Stimulated activated CD8-positive, alpha-beta memory T cell treated with anti-CD3 and anti-CD28 coated beads, Interleukin-4, amount 100 ng/mL, for 4 hours (primary cell): ENCODE measurements at places on chromosomes 2 and 18.

- no peak for DNase-seq
Observed at GRCh38 chr18:2883076-2883735, 36.4 kb downstream of the EMILIN2 start.

- DNase-seq = no peak
Observed at GRCh38 chr2:94869131-94869530, 2.1 kb upstream of the TEKT4 start.

GRCh38 chr2:8679827-8680731, 1.8 kb upstream of the ID2 start:
- DNase-seq = no peak

DNA sequence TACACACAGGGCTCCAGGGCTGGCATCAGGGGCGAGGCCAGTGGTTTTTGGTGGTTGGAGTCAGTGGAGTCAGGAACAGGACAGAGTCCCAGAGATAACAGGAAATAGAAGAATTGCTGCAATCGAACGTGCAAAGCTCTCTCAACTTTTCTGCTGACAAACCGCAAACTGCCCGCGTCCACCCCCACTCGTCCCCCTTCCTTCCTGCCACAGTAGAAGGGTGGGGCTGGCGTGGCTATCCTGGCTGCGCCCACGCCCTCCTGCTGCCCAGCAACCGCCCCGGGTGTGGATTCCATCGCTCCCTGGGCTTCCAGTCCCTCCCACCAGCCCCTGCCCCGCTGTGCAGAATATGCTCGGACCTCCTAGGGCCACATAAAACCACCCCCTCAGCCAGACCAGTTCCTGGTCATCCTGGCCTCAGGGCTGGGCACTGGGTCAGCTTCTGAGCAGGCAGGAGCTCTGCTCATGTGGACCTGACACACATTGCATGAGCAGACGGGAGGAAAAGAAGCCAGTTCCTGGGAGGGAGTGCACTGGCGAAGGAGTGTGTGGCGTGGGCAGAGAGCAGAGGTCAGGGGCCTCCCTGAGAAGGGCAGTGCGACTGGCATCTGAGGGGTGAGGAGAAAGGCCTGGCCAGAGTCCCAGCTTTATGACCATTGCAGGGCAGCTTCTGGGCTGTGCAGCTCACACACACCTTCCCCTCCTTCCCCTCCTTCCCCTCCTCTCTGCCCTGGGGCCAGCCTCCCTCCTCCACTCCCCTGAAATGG, 85.4 kb upstream of the ATG16L1 start:
- DNase-seq = no peak

GRCh38 chr2:215171151-215171550, 32.7 kb upstream of the ABCA12 start:
- no peak for DNase-seq

DNA sequence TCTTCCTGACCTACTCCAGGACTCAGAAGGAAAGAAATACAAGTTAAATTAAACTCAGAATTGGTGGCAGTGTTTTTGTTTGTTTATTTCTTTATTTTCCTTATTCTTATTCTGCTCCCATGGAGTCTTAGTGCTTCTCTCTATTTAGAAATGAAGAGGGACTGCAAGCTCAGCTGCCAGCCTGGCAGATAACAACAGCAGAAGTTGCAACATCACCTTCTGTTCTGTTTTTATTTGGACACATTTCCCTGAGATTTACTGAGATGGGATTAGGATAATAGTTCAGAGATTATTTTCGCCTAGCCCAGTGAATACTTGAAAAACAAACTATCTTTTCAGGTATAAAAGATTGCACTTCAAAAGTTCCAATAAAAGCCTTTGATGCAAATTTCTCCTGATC, 70.4 kb upstream of the DTNA start:
- no peak for DNase-seq

DNA sequence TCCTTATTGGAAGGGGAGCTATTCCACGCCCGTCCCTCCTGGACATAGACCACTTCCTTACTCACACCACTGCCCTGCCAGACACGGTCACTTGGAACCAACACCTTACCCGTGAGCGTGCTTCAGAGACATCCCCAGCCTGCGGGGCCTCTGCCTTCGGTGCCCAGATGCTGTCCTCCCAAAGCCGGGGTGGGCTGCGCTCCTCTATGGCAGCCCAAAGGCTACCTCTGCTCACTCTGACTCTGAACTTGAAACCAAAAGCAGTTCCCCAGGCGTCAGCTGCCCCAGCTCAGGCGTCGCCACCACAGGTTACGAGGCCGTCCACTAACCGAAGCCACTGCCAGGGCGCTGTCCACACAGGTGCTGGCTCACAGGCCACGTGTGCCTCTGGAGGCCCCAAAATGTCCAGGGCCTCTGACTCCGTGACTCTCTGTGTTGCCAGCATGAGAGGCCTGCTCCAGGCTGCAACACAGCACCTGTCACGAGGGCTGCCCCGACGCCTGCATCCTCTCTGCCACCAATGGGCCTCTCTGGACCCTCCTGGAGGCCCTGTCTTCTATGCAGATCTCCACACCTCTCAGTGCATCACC, 23.8 kb downstream of the HDAC4 start:
- no peak for DNase-seq

- no peak for DNase-seq
Observed at GRCh38 chr2:63831176-63831575, 10.5 kb upstream of the UGP2 start.

DNA sequence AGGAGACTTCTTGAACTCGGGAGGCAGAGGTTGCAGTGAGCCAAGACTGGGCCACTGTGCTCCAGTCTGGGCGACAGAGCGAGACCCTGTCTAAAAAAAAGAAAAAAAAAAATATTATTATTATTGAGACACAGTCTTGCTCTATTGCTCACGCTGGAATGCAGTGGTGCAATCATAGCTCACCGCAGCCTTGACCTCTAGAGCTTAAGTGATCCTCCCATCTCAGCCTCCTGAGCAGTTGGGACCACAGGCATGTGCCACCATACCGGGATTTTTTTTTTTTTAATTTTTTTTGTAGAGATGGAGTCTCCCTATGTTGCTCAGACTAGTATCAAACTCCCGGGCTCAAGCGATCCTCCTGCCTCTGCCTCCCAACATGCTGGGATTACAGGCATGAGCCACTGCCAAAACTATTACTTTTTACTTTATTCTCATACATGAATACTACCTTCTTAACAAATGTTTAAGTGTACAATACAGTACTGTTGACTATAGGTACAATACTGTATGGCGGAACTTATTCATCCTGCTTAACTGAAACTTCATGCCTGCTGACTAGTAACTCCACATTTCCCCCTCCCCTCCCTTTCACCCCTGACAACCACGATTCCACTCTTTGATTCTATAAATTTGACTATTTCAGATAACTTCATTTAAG, 15.5 kb downstream of the FBXO11 start:
- no peak for DNase-seq

GRCh38 chr2:39920307-39920801, 141.3 kb upstream of the THUMPD2 start:
- no peak for DNase-seq

DNA sequence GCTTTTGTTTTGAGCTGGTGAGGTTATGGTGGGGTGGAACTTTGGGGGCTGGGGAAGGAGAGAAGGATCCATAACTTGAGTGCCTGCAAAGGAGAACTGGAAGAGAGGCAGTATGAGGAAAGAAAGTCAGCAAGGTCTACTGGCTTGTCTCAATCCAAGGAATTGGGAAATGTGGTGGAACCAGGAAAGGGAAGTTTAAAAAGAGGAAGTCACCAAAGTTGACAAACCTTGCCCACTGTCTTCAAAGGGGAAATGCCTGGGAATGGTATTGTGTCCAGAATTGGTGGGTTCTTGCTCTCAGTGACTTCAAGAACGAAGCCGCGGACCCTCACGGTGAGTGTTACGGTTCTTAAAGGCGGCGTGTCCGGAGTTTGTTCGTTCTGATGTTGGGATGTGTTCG, 304.1 kb upstream of the FAM98A start:
- DNase-seq = no peak

DNA sequence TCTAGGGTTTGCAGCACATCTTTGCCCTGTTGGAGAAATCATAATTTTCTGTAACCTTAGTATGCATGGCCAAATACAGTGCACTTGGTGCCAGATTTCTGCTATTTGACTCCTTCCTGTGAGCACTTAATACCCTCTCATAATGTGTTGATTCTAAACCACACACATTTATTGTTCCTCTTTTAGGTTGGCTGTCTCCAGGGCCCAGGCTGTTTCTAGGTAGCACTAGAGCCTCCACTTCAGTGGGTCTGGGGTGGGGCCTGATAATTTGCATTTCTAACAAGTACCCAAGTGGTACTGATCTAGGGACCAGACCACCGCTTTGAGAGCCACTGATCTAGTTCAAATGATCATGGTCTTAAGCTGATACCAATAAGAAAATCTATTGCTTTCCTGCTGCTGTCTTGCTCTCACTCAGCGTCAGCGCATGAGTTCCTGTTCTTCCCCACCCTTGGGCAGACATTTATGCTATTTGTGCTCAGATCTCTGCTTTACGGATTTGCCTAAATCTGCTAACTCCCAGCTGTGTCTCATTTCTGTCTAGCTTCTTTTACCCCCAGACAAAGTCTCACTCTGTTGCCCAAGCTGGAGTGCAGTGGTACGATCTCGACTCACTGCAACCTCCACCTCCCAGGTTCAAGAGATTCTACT, 7.4 kb downstream of the PTRHD1 start:
- DNase-seq = no peak

DNA sequence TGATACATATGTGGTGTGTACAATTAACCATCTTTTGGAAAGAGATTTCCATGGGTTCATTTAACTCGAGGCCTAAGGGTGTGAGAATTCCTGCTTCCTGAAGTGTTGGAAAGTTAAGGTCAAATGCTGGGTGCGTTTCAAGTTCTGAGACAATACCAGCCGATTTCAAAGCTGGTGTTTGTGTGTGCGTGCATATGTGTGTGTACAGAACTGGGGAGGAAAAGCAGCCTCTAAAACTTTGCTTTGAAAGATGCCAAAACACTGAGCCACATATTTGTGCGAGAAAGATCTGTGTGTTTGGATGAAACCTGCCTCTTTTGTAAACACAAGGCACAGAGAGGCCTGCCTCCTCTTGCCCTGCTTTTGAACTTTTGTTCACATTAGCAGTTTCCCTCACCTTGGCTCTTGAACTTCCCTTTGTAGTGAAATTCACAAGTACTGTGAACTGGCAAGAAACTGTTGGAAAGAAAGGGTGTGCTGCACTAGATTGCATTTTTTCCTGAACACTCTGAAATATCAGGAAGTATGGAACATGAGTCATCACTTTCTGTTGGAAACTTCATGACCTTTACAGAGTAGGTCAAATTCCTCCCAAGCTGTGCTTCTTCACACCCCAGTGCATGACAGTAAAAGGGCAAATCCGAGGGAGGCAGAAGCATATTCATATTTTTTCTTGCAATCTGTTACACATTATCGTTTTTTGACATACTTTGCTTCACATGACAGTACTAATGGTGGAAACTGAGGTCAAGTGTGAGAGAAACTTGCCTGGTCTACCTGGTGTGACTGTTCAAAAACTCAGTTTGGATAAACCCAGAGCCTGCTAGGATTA, 20.0 kb upstream of the CAVIN2 start:
- DNase-seq = no peak

GRCh38 chr2:85395912-85396475, 14.2 kb downstream of the CAPG start:
- DNase-seq = no peak

GRCh38 chr2:158042245-158042644, 59.4 kb upstream of the UPP2 start:
- no peak for DNase-seq

GRCh38 chr2:11344956-11345677, 681 bp upstream of the ROCK2 start:
- peak; percentile 5 for DNase-seq

- no peak for DNase-seq
Observed at GRCh38 chr2:206051912-206052311, 34.1 kb downstream of the INO80D start.

DNA sequence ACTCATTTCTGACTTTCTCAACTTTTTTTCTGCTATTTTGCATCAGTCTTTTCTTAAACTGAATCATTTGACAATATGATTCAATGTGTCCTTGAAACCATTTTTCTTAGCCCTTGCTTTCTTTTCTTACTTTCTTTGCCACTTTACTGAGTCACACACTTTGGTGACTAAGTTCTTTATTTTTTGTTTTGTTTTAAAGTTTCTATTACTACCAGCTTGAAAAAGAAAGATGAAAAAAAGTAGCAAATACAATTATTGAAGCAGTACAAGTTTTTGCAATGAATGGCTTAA, 116.5 kb downstream of the DOCK10 start:
- no peak for DNase-seq

- no peak for DNase-seq
Observed at GRCh38 chr2:73700131-73700611, 37.0 kb downstream of the TPRKB start.

DNA sequence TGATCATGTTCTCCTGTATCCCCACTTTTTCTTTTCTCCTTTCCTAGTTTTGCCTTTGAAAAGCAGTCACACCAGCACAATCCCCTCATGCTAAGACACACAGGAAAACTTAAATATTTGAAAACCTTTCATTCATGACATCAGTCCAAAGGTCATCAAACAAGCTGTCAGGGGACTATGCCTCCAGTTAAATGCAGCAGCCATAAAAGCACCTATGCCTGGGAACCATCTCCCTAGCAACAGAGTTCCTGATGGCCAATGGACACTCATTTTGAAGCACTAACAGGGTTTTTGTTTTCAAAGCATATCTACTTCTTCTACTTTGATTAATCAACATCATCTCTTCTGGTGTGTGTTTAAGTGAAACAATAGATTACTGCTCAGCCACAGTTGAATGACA, 286.4 kb upstream of the PARD3B start:
- DNase-seq = no peak

DNA sequence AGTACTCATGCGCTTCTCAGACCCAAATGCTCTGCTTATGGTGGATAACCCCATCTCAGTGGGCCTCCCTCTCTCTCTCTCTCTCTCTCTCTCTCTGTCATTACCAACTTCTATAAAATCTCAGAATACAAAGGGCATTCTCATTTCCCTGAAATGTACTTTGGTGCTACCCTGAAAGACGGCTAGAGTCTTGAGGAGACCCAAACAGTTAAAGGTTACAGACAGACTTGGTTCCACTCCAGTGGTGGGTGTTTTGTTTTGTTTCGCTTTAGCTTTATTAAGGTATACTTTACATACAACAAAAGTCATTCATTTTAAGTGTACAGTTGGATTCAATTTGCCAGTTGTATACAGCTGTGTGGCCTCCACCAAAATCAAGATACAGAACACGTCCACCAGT, 60.9 kb downstream of the BCL11A start:
- DNase-seq = no peak

DNA sequence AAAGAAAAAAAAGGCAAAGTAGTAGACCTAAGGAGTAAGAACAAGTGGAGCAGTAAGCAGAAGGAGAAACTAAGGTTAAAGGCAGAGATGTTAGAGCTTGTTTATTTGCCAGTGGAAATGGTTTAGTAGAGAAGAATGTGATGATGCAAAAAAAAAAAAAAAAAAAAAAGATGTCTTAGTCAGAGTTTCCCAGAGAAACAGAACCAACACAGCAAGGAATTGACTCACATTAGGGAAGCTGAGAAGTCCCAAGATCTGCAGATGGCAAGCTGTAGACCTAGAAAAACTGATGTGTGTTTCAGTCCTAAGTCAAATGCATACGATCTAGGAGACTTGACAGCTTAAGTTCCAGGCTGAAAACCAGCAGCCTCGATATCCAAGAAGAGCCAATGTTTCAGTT, 1548.8 kb upstream of the LRRTM1 start:
- DNase-seq = no peak
